ENCODE measurements at places on chromosomes 13 and 19. TPM values are rescaled to one million over a fixed set of nuclear protein-coding genes. Genes with fewer than 3 reads are reported as not detected.

NCR1 gene
- total RNA-seq: not detected

GRCh38 chr13:60620611-60621395, 223.8 kb downstream of the TDRD3 start:
- no peaks in the 10 kb centered on the region for H3K36me3 ChIP-seq
- H3K4me3 ChIP-seq: no peak overlapping the region
- H3K4me1 ChIP-seq: no peaks in the 10 kb centered on the region
- H3K27me3 ChIP-seq: no peaks in the 10 kb centered on the region

DNA sequence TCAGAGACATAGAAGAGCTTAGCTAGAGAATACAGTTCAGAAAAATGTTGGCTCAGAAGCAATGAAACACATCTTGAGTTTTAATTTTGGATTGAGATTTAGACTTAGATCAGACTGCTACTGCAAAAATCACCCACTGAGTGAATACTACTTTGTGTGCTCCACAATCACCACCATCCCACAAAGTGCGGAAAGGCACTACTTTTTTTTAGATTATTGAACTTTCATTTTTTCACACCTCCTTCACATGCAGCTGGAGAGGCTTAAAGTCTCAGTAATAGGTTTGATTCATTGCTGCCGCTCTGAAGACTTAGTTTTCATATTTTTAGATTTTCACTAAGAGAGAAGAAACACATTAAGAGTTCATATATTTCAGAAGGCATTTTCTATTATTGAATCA, 289.9 kb upstream of the PRR20A start:
- no peaks in the 10 kb centered on the region for H3K4me1 ChIP-seq
- no peaks in the 10 kb centered on the region for H3K36me3 ChIP-seq
- H3K4me3 ChIP-seq: no peak overlapping the region
- no peaks in the 10 kb centered on the region for H3K27me3 ChIP-seq
- H3K27ac ChIP-seq: no peak overlapping the region
- no peak for DNase-seq

DNA sequence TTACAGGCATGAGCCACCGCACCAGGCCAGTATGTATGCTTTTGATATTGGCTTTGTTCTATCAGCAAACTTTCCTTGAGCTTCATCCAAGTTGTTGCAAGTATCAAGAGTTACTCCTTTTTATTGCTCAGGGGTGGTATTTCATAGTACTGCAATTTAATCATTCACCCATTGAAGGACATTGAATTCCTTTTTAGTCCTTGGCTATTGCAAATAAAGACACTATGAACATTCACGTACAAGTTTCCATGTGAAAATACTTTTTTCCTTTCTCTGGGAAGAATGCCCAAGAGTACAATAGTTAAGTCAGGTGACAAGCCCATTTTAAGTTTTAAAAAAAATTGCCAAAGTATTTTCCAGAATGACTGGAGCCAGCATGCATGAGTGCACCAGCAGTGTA, 20.4 kb downstream of the CEACAM3 start:
- H3K36me3 ChIP-seq: no peaks in the 10 kb centered on the region
- no peak overlapping the region for H3K4me3 ChIP-seq
- peaks cover 9% of the 10 kb centered on the region for H3K27me3 ChIP-seq

ZNF805 gene
- total RNA-seq: 11.2 TPM

Data from activated CD4-positive, alpha-beta T cell treated with anti-CD3 and anti-CD28 coated beads, Interleukin-2, amount 10 ng/mL, durations not matched to agents 7 days and 5 days (primary cell).